Stimulated activated CD8-positive, alpha-beta memory T cell treated with anti-CD3 and anti-CD28 coated beads, Interleukin-4, amount 100 ng/mL, for 1 hour (primary cell): ENCODE measurements at places on chromosomes 12 and 14.

DNA sequence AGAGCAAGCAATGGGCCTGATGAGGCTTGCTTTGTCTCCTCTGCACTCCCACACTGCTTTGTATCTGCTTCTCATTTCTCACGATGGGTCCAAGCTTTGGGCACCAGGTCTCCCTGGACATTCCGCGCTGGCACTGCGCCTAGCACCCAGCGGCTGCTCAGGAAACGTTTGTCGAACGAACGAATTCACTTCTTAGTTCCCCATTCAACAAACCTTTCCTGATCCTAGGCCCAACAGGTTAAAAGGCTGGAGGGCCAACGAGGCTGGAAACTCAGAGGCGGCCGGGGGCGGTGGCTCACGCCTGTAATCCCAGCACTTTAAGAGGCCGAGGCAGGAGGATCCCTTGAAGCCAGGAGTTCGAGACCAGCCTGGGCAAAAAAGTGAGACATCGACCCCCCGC lies 1.0 kb upstream of the GLRX5 start:
- DNase-seq: no peak

DNA sequence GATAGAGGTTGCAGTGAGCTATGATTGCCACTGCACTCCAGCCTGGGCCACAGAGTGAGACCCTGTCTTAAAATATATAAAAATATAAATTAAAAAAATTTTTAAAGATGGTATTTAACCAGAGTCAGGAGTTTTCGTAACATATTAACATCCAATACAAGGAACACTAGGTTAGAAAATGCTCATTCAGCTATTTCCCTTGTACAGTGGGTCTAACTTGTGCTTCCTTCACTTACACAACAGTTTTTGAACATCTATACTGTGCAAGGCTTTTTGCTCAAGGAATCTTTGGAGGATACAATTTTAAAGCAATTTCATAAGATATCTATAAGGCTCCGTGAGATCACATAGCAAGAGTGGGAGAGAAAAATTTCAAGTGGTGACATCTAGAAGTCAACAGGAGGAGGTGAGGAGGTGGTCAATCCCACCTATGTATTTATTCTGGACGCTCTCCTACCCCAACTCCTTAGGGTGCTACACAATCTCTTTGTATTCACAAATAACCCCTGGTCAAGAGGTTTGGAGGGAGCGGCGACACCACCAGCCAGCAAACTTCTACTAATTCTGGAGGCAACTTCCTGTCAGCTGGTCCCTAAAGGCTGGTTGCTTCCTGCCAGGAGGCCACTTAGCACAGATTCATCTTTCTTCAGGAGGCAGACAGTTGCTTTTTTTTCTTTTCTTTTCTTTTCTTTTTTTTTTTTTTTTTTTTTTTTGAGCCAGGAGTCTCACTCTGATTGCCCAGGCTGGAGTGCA lies 22.2 kb downstream of the DUSP16 start:
- DNase-seq: no peak

GRCh38 chr12:43836475-43836989 lies 651 bp downstream of the TMEM117 start:
- DNase-seq: no peak

DNA sequence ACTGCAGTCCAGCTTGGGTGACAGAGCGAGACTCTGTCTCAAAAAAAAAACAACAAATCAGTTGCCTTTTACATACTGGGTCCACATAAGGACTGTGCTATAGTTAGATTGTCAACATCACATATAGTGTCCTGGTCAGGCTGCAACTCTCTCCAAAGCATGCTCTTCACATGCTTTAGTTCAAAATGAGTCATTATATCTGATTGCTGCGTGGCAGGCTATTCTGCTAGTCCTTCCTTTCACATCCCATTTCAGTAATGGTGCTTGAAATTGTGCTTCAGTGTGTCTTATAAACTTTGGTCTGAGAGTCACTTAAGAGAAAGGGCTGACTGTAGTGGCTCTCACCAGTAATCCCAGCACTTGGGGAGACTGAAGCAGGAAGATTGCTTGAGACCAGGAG lies 6.9 kb downstream of the LETMD1 start:
- DNase-seq: no peak

DNA sequence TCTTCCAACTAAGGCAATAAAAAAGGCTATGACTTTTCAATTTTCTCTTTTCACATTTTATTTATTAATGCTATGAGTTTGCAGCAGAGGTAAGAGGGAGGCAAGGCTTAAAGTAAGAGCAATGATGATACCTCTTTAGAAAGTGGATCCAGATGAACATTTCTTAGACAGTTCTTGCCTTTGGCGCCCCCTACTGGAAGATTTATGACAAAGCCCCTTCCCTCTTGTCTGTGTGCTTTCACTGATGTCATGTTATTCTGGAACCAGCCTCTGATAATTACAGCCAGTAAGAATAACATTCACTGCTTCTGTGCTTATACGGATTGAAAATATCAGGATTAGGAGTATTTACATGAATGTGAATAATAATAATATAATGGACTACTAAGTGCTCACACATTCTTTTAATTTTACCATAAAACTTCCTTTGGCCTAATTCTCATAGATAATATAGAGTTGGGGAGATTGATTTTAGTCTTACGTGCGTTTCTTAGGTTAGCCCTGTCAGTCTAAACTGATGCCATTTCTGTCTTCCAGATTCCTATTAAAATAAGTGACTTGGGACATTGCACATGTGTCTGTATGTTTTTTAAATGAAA lies 1929.9 kb upstream of the SEL1L start:
- DNase-seq: no peak

DNA sequence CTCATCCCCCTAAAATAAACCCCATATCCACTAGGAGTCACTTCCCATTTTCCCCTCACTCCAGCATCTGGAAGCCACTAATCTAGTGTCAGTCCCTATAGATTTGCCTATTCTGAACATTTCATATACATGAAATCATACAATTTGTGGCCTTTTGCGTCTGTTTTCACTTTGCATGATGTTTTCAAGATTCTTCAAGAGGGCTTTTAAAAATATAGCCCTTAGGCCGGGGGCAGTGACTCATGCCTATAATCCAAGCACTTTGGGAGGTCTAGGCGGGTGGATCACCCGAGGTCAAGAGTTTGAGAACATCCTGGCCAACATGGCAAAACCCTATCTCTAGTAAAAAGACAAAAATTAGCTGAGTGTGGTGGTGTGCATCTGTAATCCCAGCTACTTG lies 104.7 kb downstream of the VEZT start:
- no peak for DNase-seq

- DNase-seq: no peak
Observed at GRCh38 chr12:55933169-55933798, 2.3 kb downstream of the DGKA start.

GRCh38 chr12:70045036-70045435 lies 198.2 kb upstream of the CNOT2 start:
- DNase-seq: no peak

GRCh38 chr14:89290813-89291212 lies 126.2 kb downstream of the FOXN3 start:
- DNase-seq: no peak

DNA sequence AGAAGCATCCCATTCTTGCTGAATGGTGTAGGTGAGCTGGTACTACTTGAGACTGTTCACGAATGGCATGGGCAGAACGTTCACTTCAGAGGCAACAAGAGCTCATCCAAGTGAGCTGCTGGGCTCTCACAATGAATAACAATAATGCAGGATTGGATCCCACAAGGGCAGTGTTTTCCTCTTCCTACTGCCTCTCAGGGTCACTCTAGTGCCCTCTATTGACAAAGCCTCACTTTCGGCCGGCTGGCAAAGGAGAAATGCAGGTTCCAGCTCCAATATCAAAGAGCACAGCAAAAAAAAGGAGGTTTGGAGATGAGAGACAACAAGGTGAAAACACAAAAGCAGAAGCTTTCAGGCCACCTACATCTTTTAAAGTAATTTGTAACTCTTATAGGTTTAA lies 74.6 kb upstream of the MYF6 start:
- no peak for DNase-seq

DNA sequence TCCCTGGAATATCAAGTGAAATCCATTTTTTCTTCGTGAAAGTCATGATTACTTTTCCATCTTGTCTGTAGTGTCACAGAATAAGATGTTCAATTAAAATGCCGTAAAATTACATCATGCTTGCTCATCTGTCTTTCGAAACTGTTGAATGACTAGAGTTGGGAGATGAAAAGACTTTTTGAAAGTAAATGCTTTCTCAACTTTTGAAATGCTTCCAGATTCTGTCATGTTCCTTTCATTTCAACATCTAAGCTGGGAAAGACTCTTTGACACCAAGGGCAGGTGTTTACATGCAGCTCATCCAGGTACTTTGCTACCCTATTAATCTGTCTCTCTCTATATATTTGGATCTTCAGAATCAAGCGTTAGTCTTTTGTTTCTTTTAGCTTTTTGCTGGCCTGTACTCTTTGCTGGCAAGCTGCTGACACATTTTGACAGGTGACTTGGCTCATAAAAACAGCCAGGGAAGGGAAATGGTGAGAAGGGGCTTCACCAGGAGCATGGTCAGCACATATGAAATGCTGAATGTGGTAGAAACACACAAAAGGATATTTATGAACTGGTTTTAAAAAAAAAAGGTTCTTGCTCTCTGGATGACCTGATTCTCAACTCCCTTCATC lies 77.0 kb upstream of the METAP2 start:
- DNase-seq: no peak

DNA sequence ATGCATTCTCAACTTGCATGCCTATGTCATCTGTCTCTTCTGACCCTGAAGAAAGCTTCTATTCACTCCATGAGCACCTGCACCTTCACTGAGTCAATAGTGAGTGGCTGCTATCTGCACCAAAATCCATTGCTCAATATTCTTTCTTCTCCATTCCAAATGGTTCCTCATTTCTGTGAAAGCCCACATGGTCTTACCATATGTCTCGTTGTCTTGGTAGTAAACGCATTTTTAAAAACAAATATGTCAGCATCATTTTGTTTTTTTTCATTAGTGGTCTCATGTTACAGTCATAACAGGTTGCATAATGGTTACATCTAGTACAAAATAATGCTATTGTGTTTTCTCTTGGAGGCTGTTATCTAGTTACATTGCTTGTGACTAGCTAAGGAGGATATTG lies 106.9 kb upstream of the CPM start:
- DNase-seq: no peak

DNA sequence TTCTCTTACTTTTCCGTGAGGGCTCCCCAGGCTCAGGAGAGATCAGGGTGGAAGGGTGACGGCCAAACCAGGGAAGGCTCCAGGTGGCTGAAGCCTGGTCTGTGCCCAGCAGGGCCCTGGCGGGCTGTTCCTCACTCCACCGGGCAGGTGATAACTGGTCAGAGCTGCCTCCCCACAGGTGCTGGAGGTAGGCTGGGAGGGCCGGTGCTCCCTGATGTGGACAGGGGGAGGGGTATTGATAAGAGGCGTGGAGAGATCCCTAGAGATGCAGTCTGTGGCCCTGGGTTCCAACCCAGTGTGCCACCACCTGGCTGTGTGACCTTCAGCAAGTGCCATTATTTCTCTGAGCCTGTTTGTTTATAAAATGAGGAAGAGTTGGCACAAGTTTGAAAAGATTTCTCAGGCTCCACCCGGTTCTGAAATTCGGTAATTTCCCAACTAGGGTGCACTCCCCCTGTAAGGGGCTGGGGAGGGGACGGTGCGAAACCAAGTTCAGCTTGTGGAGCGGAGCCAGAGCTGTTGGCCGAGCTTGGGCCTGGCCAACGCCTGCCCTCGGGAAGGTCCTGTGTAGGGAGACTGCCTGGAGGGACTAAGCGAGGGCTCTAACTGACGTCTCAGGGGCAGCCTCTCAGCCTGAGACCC lies 1.0 kb upstream of the NR4A1 start:
- DNase-seq: peak; percentile 20

GRCh38 chr14:52923902-52924575 lies 26.8 kb downstream of the FERMT2 start:
- no peak for DNase-seq

DNA sequence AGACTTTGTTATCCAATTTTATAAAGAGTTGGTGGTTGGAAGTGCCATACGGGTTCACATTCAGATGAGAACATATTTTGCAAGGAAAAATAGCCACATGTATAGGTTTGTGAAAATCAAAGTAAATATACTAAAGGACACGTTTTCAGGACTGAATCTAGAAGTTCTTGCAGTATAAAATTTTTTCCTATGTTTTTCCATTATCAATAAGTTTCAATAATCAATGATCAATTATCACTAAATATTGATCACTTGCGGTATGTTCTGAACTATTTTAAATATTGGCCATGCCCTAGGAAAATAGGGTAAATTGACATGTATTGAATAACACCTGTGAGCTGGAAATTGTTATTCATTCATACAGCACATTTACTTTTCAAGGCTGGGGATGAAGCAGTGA lies 25.9 kb downstream of the ALG10B start:
- DNase-seq: no peak
